ENCODE measurements at places on chromosomes 13 and 19. TPM values are rescaled to one million over a fixed set of nuclear protein-coding genes. Genes with fewer than 3 reads are reported as not detected.

Gene MBD3L2
- not detected for total RNA-seq

Gene CRB3
- total RNA-seq = 0.08 TPM

Gene MUC16
- not detected for total RNA-seq

Gene TMEM272
- not detected for total RNA-seq

Gene P2RY11
- total RNA-seq = 2.0 TPM

Gene FCAR
- not detected for total RNA-seq

Gene CEACAM19
- total RNA-seq = 3.2 TPM

Gene BEST2
- total RNA-seq = not detected

Gene ZNF675
- 6.2 TPM for total RNA-seq

Gene FUT6
- total RNA-seq = not detected

Gene PCDH9
- 3.2 TPM for total RNA-seq

Gene ZNF526
- 10.1 TPM for total RNA-seq

Gene CTU1
- total RNA-seq = 1.9 TPM

Gene PDE4C
- total RNA-seq = 2.1 TPM

Gene FBXL12
- total RNA-seq = 14.6 TPM

Gene ZNF850
- total RNA-seq = 1.2 TPM

Gene FUT2
- total RNA-seq = not detected

Data from smooth muscle cell of the coronary artery (primary cell).